ENCODE measurements at places on chromosomes 3 and 15.

- no peak for DNase-seq
Observed at GRCh38 chr15:90436952-90437351, 48.9 kb downstream of the IQGAP1 start.

DNA sequence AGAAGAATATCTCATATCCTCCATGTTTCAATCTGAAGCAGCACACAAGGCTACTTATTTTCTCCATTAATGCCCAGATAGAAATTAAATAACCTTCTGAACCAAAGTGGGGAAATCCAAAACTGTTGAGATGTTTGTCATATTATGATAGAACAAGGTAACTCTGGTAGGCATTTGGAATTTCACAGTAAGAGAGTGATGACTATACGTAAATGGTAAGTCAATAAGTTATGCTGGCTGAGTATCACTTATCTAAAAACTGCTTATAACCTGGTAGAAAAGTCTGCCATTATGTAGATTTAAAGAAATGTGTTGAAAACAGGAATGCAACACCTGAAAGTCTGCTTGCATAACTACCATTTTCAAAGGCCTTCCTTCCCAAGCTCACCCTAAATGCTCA lies 17.2 kb upstream of the SLC12A8 start:
- no peak for DNase-seq

DNA sequence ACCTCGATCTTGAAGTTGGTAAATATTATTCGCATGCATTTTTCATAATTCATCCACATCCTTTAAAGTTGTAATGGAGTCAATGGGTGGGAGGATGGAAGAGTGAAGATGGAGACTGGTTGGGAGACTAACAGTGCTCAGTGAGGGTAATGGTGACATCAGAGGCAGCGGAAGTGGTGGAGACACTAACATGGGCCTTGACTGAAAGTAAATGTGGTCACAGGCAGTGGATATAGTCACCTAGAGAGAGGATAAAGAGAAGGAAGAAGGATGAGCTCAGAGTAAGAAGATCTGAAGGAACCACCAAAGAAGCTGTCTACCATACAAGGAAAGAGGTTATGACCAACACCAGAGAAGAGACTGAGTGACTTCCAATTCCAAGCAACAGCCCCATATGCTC lies 281.6 kb upstream of the STT3B start:
- no peak for DNase-seq

- no peak for DNase-seq
Observed at GRCh38 chr15:27454281-27455075, 483.5 kb downstream of the GABRG3 start.

GRCh38 chr15:55900019-55900418 lies 93.4 kb downstream of the NEDD4 start:
- no peak for DNase-seq

DNA sequence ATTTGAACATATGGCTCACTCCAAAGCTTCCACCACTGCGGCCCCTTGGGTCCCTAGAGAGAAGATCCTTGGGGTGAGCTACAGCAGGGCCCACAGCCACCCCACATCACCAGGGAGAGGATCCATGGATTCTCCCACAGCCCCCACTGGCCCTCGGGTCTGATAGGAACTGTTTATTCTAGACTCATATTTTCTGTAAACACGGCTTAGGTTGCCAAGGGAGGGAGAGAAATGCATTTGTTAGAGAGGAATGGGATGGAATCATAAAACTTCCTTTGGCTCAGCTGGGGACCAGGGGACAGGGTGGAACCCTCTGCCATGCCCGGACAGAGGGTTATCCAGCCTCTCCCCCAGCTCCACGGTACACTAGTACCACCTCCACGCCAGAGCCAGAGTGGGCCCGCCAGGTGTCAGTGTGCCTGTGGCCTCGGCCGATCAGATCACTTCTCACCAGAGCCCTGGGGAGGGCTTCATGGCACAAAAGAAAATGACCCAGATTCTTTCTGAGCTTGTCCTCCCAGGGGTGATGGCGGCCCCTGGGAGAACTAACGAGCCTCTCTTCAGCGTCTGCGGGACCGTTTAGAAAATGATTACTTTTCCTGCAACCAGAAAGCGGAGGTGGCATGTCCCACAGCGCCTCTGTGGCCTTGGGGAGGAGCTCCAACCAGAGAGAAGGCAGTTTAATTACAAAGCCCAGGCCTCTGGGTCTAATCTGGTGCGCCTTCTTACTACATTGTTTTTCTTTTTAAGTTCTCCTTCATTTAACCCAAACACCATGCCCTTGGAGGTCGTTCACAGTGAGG lies 33.7 kb downstream of the ADCY5 start:
- DNase-seq = no peak

DNA sequence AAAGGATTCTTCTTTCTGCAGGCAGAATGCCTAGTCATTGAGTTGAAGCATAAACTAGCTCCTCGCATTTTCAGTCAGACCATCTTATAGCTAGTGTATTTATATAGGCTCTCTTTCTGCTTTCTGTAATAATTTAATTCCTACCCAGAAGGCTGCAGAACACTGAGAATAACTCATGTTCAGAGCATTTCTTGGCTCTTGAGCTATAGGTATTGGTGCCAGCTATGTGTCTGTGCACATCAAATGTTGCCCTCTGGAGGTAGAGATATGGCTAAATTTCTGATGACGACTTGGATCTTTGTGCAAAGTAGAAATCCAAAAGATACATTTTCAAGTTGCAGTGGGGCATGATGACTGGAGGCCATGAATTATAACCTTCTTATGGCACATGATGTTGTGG lies 336.2 kb upstream of the TPM1 start:
- DNase-seq = no peak

- DNase-seq = no peak
Observed at GRCh38 chr3:154224866-154225265, 99.4 kb downstream of the DHX36 start.

GRCh38 chr3:72995337-72995736 lies 1.3 kb upstream of the PPP4R2 start:
- no peak for DNase-seq

DNA sequence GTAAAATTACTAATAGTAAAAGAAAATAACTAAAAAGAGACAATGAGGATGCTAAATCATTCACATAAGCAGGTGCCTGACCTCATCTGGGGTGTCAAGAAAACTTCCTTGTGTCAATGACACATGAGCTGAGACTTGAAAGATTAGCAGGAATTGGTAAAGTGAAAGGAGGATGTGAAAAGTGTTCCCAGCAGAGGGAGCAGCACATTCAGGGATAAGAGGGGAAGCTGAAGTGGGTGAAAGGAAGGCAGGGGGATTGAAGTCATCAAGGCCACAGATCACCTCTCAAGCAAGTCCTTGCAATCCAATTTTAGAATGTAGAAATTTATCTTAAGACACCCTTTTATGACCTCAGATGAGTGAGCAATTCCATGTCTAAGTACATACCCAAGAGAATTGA lies 60.2 kb upstream of the ACP3 start:
- no peak for DNase-seq
